ENCODE measurements at places on chromosomes 3 and 15.

GRCh38 chr15:70351941-70352774, 254.4 kb upstream of the TLE3 start:
- no peak for DNase-seq

- no peak for DNase-seq
Observed at GRCh38 chr3:107943786-107944523, 146.9 kb downstream of the CD47 start.

GRCh38 chr15:23569151-23569925, 3.9 kb downstream of the MKRN3 start:
- DNase-seq: no peak

DNA sequence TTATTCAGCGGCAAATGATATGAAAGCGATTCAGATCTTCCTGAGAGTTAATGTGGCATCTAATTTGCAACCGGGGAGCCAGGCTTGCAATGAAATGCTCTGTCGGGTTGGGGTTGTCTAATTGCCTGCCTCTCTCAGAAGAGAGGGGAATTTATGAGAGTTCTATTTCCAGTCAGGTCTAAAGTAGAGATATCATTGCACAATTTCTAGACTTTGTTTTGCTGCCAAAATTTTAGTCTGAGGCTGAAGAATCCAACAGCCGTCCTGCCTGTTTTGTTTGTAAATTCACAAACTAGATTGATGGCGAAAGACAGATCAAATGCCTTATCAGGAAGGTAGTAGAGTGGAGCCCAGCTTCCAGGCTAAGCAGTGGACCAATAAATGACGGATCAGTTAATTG, 610 bp downstream of the LIPC start:
- no peak for DNase-seq

DNA sequence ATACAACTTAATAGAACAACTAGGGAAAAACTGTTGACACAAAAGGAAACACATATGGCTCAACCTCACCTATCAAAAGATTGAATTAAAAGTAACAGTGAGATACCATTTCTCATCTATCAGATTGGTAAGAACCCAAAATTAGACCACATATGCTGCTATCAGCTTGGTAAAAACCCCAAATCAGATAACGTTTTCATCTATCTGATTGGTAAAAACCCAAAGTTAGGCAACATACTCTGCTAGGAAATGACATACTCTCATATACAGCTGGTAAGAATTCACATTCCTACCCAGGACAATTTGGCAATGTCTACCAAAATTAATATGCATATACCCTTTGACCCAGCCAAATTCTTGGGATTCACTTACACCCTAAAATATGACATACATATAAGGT, 26.3 kb downstream of the NRG4 start:
- no peak for DNase-seq

GRCh38 chr3:134344560-134344959, 29.7 kb downstream of the AMOTL2 start:
- DNase-seq: no peak

GRCh38 chr3:10563396-10563795, 58.0 kb upstream of the ATP2B2 start:
- DNase-seq: no peak

DNA sequence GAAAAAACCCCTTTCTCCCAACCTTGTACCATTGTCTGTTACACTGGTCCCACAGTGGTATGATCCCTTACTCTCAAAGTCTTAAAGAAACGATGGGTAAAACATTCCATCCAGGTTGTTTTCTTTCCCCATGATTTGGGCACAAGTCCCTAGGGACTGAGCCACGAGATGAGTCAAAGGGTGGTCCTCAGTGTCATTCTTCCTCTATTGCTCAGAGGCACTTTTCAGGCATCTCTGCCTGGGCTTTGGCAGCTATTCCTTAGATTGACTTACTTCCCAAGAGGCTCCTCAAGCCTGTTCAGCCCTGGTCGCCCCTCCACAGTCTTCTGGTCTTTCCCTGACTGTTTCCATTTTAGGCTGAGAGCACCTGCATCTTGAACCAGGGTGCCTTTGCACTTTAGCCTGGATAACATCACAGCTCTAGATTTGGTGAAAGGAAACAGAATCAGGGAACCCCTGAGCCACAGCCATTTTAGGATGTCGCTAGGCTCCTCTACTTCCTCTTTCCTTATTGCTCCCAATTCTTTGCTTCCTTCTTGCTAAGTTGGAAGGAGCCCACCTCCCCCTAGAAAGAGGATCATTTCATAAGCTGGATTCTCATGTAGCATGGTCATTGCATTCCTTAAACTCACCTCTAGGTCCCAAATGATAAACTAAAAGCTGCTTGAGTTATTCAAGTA, 131.0 kb upstream of the TPRG1 start:
- no peak for DNase-seq

DNA sequence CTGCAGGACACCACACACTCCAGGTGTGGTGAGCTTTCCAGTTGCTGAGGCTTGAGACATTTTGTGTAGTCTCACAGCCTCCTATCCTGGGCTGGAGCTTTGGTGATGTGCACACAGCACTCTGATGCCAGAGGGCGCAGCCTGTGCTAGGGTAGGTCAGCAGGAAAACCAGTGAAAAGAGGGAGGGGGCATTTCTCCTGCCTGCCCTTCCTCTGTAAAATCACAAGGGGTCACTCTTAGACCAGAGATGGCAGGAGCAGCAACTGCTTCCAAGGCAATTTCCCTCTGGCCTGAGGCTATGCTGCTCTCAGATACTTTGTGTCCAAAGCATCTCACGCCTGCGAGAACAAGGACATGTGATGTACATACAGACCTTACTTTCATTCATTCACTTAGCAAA, 16.5 kb upstream of the MUSTN1 start:
- DNase-seq: no peak

GRCh38 chr3:108283989-108284388, 12.4 kb upstream of the HHLA2 start:
- DNase-seq: no peak

GRCh38 chr15:73865904-73866303, 7.5 kb upstream of the TBC1D21 start:
- no peak for DNase-seq

DNA sequence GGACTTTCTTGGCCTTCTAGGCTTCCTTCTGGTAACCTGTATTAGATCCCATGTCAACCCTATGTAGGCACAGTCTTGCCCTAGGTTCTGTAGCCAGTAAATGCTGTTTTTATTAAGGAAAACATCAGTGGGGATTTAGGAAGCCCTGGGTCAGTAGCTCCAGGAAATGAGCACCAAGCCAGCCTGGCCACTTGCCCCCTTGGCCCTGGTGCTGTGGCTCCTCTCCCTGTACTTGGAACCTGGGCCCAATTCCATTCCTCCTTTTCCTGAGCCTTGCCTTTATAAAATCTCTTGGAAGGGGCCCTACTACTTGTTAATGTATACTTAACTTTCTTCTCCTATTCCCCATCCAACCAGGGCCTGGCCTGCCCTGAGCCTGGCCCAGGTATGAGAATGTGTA, 243.8 kb upstream of the TPRG1 start:
- DNase-seq: no peak

GRCh38 chr3:55332176-55332575, 154.9 kb downstream of the WNT5A start:
- DNase-seq: no peak

DNA sequence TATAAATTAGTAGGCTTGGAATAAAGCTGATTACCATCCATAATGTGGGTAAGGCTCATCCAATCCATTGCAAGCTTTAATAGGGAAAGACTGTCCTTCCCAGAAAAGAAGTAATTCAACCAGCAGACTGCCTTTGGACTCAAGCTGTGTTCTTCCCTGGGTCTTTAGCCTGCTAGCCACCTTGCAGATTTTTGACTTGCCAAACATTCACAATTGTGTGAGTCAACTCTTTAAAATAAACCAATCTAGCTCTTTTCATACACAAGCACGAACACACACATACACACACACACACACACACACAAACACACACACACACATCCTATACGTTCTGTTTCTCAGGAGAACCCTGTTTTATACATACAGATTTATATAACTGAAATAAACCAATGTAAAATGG, 248.1 kb downstream of the NAALADL2 start:
- DNase-seq: no peak

DNA sequence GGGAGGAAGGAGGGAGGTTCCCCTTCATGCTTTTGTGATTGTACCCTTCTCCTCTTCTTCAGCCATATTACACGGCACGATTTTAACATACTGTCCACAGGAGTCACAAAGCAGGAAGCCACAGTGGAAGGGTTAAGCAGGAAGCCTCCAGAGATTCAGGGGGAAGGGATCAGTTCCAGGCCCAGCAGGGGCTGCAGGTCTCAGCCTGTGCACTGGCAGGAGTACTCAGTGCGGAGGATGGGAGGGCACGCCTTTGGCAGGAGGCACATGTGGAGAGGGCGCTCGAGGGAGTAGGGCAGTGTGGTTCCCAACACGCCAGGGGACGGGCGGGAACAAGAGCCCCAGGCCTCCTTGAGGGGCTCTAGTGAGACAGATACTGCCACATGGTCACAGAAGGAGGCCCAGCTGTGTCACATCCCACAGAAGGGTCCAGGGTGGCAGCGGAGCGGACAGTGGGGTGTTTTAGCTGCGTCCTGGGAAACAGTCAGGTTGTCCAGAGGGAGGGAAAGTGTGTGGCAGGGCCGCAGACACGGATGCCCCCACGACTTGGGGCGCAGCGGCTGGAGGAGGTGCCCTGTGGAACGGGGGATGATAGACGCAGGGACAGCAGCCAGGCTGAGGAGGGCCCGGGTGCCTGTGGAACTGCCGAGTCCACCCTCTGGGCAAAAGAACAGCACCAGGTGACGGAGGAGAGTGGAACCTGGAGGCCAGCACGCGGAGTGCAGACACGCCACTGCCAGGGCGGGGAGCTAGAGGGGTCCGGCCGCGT, 77.5 kb downstream of the CHSY1 start:
- DNase-seq: no peak

GRCh38 chr3:119219069-119219468, 21.6 kb downstream of the B4GALT4 start:
- peak; percentile 19 for DNase-seq

DNA sequence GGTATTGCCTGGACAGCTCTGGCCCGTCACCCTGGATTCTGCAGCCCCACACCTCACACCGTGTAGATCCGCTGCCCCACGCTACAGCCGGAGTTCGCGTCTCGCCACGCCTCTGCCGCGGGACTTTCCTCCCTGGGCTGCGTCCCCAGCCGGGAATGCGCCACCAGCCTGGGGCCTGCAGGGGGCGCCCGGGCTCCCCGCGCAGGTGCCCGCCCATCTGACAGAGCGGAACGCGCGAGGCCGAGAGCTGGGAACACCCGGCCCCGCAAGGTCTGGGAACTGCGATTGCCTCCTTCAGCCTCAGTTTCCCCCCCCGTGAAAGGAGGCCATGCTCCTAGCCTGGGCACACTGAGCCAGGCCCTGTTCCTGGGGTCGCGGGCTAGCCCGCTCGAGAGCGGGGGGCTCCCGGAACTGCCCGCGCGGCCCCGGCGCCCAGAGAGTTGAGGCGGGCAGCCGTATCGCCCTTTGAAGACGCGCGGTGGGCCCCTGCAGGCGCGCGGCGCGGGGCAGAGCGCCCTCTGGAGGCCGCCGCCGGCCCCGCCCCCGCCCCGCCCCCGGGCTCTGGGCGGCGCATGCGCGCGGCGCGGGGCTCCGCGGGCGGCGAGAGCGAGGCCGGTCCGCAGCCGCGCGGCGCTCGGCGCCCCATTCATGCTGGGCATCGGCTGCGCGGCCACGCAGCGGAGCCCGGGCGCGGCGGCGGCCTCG, at the start of gene PLXNA1:
Gene PLXNA1 (plus strand): TSS at position 645 of the 705 bp plus-strand sequence. CDS start 5,479 bp downstream, outside the sequence.
- peak; percentile 76 for DNase-seq

GRCh38 chr3:45565342-45565741, 29.2 kb upstream of the LIMD1 start:
- DNase-seq: no peak

DNA sequence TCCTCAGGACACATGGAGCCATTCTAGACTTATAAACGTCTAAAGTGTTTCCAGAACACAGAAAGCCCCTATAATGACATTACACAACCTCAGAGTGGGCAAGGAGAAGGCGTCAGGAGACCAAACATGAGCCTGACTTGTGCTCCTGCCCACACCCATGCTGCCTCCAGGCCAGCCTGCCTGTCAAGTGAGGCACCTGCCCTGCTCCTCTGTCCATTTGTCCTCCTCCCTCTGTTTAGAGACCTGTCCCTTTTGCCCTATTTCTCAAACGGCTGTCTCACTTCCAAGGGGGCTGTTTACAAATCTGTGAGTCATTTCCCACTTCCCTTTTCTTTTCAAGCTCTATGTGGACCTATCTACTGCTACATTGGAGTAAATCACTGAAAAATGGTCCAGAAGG, 21.0 kb downstream of the ZDHHC3 start:
- DNase-seq: no peak

- DNase-seq: no peak
Observed at GRCh38 chr15:60399246-60399915, 1.6 kb upstream of the ANXA2 start.

GRCh38 chr3:59559721-59560435, 510.1 kb upstream of the CFAP20DC start:
- no peak for DNase-seq

- no peak for DNase-seq
Observed at GRCh38 chr3:171129827-171130226, 103.3 kb upstream of the SLC2A2 start.

DNA sequence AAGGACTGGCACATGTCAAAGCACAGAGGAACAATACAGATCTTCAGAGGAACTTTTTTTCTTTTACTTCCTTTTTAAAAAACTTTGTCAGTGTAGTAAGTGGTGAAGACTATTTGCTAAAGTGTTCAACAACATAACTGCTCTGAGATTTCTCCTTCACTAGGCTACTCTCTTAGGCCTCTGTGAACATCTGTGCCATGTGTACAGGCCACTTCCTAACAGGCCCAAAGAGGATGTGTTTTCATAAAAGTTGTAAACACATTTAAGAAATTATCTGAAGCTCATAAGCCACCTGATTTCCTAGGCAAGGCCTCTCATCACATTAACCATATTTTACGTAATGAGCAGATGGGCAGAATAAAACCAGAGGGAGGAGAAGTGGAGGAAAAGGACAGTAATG, 235.4 kb downstream of the FHIT start:
- DNase-seq: no peak

- no peak for DNase-seq
Observed at GRCh38 chr3:99482191-99482590, 156.2 kb upstream of the COL8A1 start.

DNA sequence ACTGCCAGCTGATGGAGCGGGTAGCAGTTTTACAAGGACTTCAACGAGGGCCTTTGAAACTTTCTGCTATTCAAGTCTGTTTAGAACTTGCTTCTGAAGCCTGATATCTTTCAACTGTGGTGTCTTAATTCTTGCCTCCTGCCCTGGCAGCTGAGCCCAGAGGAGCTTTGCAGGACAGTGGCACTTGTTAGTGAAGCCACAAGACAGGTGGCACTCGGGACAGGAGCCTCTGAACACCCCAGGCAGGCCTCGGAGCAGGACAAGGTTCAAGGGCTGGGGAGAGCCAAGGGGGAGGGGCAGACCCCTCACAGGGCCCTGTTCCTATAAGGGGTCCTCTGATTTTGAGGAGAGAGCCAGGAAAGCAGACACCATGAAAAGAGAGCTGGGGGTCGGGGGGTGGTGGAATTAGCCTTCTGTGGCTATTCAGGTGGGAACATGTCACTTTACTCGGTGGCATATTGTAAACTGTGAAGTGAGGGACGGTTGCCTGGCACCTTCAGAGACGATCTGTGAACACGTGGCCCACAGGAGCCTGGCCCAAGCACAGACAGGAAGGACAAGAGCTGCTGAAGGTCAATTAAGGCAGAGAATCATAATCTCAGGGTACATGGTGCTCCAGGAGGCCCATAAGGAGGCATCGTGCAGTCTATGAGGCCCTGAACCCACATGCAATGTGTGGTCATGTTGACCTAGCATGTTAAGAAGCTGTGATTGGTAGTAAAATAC, 30.1 kb upstream of the KY start:
- no peak for DNase-seq

- no peak for DNase-seq
Observed at GRCh38 chr3:183766107-183766506, 59.3 kb downstream of the MAP6D1 start.

Measured in stimulated activated CD4-positive, alpha-beta T cell treated with anti-CD3 and anti-CD28 coated beads, Interleukin-1b, Interleukin-23, amount 100 ng/mL, for 24 hours (primary cell).